ENCODE measurements at places on chromosomes 12 and 14. TPM values are rescaled to one million over a fixed set of nuclear protein-coding genes. Genes with fewer than 3 reads are reported as not detected.

Gene KERA
- polyA plus RNA-seq: not detected

Gene FSCB
- polyA plus RNA-seq: not detected

Gene DBX2
- not detected for polyA plus RNA-seq

Gene PTPRO
- polyA plus RNA-seq: 1.6 TPM

Gene TRPV4
- polyA plus RNA-seq: not detected

Gene ENTPD5
- polyA plus RNA-seq: 3.7 TPM

Gene MYO1H
- not detected for polyA plus RNA-seq

Gene OTOGL
- polyA plus RNA-seq: not detected

Gene MUCL1
- polyA plus RNA-seq: not detected

Gene POTEM
- polyA plus RNA-seq: not detected

Gene KRT73
- polyA plus RNA-seq: 1.4 TPM

Gene VCPKMT
- 13.6 TPM for polyA plus RNA-seq

Gene MGP
- polyA plus RNA-seq: not detected

Gene BDKRB2
- polyA plus RNA-seq: not detected

Gene ADCY4
- polyA plus RNA-seq: 0.39 TPM

Gene ARHGAP9
- 173 TPM for polyA plus RNA-seq

Gene AMDHD1
- not detected for polyA plus RNA-seq

DNA sequence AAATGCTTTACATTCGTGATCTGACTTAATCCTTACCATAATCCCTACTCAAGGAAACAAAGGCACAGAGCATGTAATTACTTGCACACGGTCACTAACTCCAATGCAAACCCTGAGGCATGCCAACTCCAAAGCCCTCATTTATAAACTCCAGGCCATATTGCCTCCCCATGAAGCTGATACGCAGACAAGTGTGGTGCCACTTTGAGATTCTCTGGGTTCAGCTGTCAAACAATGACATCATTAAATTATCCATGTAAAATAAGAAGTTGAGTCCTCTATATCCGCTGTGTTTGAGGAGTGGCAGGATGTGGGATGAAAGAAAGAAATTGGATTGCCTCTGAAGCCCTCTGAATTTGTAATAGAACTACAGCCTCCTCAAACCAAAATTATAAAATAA, 62.8 kb downstream of the ANO4 start:
- DNase-seq: no peak

GRCh38 chr12:49912345-49913255, 8.9 kb upstream of the FAIM2 start:
- DNase-seq: no peak

DNA sequence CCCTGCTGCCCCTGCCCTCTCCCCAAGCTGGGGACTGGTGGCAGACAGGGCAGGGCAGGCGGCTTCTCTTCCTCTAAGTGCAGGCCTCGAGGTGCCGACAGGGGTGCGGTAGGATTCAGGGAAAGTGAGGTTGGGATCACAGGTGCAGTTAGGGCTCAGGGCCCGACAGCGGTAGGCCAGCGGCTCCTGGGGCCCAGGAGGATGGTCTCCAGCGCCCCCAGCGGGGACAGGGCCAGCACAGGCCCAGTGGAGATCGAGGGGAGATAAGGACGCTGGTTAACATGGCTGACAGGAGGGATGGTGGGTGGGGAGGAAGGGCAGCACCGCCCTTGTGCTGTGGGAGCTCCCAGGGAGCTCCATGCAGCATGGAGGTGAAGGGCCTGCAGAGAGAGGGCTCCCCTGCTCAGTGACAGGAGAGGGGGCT, 935 bp upstream of the CRIP1 start:
- DNase-seq: peak; percentile 64

- no peak for DNase-seq
Observed at GRCh38 chr12:131673888-131674257, 37.0 kb upstream of the SFSWAP start.

DNA sequence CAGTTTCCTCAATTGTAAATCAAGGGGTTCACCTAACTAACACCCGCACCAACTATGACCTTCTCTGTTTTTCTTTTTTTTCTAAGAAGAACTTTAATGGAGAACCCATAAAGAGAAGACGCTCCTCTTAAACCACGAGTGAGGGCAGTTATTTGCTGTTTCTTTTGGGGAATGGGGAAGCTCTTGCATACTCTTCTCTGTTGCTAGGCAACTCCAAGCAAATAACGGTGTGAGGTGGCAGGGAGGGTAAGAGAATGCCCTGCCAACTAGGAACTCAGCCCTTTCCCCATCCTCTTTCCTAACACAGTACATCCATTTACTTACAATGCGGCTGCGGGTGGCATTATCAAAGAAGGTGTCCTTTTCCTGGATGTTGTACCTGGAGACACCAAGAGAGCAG, 114.9 kb downstream of the ANO2 start:
- no peak for DNase-seq

DNA sequence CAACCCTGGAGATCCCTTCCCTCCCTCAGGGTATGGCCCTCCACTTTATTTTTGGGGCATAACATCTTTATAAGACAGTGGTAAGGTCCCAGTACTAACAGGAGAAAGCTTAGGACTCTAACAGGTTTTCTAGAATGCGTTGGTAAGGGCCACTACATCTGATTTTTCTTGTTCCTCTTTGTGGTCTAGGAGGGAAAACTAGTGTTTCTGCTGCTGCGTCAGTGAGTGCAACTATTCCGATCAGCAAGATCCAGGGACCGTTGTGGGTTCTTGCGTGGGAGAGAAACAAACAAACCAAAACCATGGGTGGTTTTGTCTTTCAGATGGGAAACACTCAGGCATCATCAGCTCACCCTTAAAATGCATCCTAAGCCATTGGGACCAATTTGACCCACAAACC, 123.6 kb upstream of the SLC16A7 start:
- DNase-seq: no peak

GRCh38 chr12:67070604-67071003, 198.6 kb upstream of the CAND1 start:
- DNase-seq: no peak

- no peak for DNase-seq
Observed at GRCh38 chr14:44352201-44352600, 154.9 kb downstream of the FSCB start.

DNA sequence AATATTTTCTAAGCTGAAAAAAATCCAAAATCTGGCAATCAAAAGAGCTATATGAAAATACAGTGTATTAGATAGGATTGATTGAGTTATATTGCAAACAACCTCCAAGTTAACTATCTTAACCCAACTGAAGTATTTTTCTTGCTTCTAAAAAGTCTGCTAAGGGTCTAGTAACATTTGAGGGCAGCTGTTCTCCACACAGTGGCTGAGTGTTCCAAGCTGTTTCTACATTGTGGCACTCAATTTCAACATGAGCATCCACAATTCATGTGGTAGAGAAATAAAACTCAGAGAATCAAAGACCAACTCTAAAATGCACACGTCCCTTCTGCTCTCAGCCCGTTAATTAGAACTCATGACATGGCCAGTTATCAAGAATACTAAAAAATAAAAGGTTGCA, 340.0 kb downstream of the C12orf50 start:
- DNase-seq: no peak

DNA sequence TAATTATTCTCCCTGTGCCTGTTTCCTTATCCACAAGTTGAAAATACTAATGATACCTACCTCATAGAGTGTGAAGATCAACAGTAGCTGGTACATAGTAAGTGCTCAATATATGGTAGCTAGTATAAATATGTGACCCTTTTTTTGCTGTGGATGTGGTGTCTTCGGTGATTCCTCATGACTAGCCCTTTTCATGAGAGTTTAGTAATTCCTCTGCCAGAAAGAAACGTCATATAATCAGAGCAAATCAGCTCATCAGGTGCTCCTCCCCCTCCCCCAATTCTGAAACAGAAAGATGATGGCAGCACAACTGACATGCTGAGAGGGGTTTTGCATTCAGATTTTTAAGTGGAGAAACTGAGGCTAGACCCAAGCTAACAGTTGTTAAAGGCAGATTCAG, 210.8 kb downstream of the SLC41A2 start:
- no peak for DNase-seq

DNA sequence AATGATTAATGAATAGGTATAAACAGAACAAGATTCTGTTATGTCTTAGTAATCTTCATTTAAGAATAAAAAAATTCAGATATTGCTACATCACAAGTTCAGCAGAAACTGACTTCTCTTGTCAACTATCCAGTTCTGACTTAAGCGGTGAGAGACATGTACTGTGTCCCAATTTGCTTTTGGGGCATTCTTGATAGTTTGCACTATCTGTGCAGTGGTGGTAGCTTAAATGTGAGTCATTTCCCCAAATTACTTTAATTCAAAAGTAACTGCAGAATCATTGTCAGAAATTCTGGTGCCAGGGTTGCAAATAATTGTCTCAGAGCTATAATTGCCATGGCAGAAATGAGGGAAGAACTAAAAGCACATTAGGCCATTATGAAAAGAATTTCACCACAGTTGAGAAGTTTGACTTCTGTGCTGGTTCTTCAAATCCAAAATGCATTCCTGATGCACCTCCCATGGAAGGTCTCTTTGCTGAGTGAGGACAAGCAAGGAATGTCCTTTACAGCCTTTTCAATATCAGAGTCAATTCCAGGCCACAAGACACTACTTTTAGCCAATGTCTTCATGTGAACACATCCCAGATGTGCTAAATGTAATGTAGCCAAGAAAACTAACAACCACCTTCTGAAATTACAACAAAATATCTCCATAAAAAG, 304.7 kb downstream of the SSPN start:
- DNase-seq: no peak

- DNase-seq: no peak
Observed at GRCh38 chr14:58096731-58097130, 55.3 kb downstream of the ARMH4 start.

- DNase-seq: no peak
Observed at GRCh38 chr12:67929384-67929772, 59.9 kb upstream of the IFNG-AS1 start.

DNA sequence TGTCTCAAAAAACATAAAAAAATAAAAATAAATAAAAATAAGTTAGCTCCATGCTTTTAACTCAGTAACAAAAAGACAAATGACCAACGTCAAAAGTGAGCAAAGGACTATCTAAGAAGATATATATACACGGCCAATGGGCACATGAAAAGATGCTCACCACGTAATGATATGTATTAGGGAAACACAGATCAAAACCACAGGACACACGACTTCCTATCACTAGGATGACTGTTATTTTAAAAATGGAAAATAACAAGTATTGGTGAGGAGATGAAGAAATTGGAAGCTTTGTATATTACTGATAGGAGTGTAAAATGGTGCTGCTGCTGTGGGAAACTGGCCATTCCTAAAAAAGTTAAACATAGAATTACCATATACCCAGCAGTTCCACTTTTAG, 20.2 kb upstream of the P2RX7 start:
- DNase-seq: no peak

DNA sequence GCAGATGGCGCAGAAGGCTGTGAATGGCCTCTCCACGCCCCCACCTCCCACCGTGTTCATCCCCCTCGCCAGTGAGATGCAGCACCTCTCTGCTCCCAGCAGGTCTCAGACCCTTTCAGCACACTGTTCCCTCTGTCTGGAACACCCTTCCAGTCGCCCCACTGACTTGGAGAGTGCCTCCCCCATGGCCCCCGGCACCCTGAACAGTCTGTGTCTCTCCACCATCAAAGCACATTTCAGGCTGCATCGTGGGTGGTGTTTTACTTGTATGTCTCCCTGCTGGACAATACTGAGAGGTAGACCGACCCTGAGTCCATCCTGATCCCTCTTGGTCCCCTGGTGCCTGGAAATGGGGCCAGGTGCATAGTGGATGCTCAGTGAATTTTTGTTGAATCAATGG, 34.9 kb downstream of the CACNA2D4 start:
- DNase-seq: no peak

GRCh38 chr12:12951504-12951903, 466 bp downstream of the GPRC5D start:
- no peak for DNase-seq

- DNase-seq: no peak
Observed at GRCh38 chr12:103969391-103969790, 3.7 kb downstream of the TDG start.

DNA sequence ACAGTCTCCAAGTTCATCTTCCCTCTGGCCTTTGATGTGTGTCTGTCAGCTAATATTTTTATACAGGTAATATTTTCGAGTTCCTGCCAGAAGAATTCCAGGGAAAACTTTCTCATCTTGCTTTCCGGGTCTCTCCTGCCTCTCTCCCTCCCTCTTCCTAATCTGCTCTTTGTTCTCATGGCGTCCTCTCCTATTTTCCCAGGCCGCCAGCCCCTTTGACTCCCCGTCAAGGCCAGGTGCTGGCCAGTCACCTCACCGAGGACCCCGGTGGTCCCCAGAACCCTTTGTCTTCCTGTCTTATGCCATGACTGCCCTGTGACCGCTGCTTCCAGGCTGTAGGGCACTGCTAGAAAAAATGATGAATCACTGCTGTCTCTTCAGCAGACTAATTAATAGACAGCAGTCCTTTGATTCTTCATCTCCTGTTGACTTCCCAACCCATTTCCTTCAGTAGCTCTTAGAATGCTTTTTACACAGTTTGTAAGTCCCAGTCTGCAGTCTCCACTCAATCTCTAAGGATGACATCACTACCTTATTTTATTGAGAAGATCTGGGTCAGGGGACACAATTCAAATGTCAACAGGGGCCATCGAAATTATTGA, 40.7 kb downstream of the PPFIBP1 start:
- no peak for DNase-seq

GRCh38 chr14:33788161-33788560, 162.7 kb downstream of the EGLN3 start:
- DNase-seq: no peak

DNA sequence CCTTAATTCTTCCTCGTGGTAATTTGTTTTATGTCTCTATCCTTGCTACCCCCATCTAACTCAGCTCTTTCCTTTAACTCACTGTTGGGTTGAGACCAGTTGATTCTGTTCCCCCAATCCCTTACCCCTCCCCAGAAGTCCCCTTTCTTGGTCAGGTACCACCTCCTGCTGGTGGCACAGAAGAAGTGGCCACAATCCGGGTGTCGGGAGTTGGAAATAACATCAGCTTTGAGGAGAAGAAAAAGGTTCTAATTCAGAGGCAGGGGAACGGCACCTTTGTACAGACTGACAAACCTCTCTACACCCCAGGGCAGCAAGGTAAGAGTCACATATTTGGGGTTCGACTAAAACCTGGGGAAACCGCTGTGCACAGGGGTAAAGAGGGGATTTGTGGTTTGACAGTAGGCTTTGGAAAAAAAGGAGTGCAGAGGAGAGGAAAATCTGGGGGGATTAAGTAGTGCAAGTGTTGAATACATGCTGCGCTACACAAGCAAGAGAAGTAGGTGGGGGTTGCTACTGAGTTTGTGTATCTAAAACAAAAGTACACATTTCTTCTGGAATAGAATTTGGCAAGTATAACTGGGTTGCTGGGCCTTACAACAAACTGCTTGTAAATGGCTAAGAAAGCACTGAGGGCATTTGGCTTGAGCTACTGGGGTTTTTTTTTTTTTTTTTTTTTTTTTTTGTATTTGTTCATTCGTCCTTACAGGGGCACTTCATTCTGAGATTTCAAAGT, 1.3 kb downstream of the A2ML1 start:
- no peak for DNase-seq

DNA sequence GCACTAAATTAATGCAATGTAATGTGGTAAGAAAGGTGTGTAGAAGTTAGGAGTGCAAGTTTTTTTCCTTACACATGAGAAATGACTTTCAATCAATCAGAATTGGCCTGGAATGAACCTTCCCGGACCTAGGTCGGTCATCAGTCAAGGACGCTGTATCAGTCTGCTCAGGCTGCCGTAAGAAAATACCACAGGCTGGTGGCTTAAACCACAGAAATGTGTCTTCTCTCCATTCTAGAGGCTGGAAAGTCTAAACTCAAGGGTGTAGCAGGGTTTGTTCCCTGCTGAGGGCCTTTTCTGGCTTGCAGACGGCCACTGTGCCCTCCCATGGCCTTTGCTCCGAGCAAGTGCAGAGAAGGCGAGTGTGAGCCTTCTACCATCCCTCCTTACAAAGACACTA, 86.6 kb upstream of the DYNC1H1 start:
- DNase-seq: no peak

Data from CD4-positive, CD25-positive, alpha-beta regulatory T cell (primary cell).